A549 treated with DMSO at 1 μM for 4 hours (cell line): ENCODE measurements at places on chromosomes 16 and 17. TPM values are rescaled to one million over a fixed set of nuclear protein-coding genes. Genes with fewer than 3 reads are reported as not detected.

Gene NPIPA5
- 1.3 to 3.3 TPM (median 2.7 TPM) in 5 replicates for total RNA-seq

Gene PRCD
- not detected in 5 replicates for total RNA-seq

Gene GDPD3
- total RNA-seq = 1.5 to 2.8 TPM (median 2.0 TPM) in 5 replicates

Gene GAS7
- total RNA-seq = 0.43 to 0.99 TPM (median 0.52 TPM) in 5 replicates

Gene SALL1
- 0.10 to 0.42 TPM (median 0.21 TPM) in 5 replicates for total RNA-seq

Gene OR4D1
- 0.02 TPM in 1 of 5 replicates, not detected in the others for total RNA-seq

Gene TP53TG3F
- total RNA-seq = 0.06 to 0.31 TPM (median 0.11 TPM) in 4 of 5 replicates, not detected in the other

Gene CDK3
- 3.3 to 6.0 TPM (median 5.5 TPM) in 5 replicates for total RNA-seq

Gene DPEP1
- 0.75 to 1.3 TPM (median 0.77 TPM) in 5 replicates for total RNA-seq

Gene KCNH6
- not detected in 5 replicates for total RNA-seq

Gene SLC5A10
- total RNA-seq = 0.12 to 0.25 TPM (median 0.18 TPM) in 5 replicates

Gene ST6GALNAC2
- 0.18 to 0.52 TPM (median 0.25 TPM) in 5 replicates for total RNA-seq

Gene PRAC2
- total RNA-seq = not detected in 5 replicates

Gene KRT17
- total RNA-seq = 0.81 to 1.3 TPM (median 0.97 TPM) in 5 replicates

Gene NUPR1
- 12.6 to 15.5 TPM (median 14.8 TPM) in 5 replicates for total RNA-seq

Gene NAGLU
- total RNA-seq = 41.6 to 46.5 TPM (median 43.3 TPM) in 5 replicates

Gene NXN
- total RNA-seq = 24.8 to 28.3 TPM (median 26.0 TPM) in 5 replicates

Gene DPEP3
- total RNA-seq = not detected in 5 replicates

Gene GUCY2D
- not detected in 5 replicates for total RNA-seq

Gene KRT12
- not detected in 5 replicates for total RNA-seq

Gene POLDIP2
- 142 to 171 TPM (median 162 TPM) in 5 replicates for total RNA-seq

Gene UNC45B
- total RNA-seq = not detected in 5 replicates

Gene DNAAF8
- total RNA-seq = 0.46 to 1.6 TPM (median 1.2 TPM) in 5 replicates

Gene RAMP2
- total RNA-seq = 0.69 to 1.2 TPM (median 0.85 TPM) in 5 replicates

Gene KRTAP2-2
- total RNA-seq = not detected in 5 replicates

Gene GPR139
- total RNA-seq = not detected in 5 replicates
